Stimulated activated memory B cell treated with anti-CD40 and anti-IgM and Interleukin-4, amounts not matched to agents 10 μg/mL and 1 μg/mL and 100 μg/mL, for 72 hours (primary cell): ENCODE measurements at places on chromosomes 12 and 14.

- ATAC-seq = no peak
Observed at GRCh38 chr14:78823035-78823434, 652.9 kb downstream of the NRXN3 start.

DNA sequence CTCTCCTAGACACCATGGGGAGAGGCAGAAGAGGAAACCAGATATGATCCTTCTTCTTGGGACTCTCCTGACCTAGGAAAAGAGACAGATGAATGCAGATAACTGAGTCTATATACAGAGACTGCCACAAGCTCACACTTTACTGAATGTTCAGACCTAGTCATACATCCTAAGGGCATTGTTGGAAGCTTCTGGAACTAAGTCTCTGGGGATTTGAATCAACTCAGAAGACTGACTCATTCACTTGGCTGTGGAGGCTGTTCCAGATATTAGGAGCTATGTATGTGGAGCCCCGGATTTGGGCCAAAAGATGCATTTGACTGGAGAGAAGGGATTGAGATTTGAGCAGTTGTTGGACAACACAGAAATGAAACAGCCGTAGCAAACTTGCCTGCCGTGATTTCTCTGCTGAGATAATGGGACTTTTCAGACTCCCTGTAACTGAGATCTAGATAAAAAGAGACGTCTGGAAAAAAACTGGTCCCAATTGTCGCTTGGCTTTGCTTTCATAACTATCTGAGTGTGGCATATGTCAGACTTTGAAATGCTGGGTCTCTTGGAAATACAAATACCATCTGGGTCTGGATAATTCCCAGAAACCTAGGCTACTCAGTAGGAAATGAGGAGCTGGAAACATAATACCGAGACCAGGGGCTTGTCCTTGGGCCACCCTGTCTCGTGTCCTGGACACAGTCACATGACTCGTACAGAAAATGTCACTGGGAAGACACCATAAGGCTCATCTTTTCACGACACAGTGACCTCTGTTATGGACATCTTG is 396.8 kb downstream of the NUAK1 start:
- ATAC-seq = no peak

- peak; percentile 99 for ATAC-seq
Observed at GRCh38 chr12:89927226-89927698, 218.6 kb upstream of the ATP2B1 start.

DNA sequence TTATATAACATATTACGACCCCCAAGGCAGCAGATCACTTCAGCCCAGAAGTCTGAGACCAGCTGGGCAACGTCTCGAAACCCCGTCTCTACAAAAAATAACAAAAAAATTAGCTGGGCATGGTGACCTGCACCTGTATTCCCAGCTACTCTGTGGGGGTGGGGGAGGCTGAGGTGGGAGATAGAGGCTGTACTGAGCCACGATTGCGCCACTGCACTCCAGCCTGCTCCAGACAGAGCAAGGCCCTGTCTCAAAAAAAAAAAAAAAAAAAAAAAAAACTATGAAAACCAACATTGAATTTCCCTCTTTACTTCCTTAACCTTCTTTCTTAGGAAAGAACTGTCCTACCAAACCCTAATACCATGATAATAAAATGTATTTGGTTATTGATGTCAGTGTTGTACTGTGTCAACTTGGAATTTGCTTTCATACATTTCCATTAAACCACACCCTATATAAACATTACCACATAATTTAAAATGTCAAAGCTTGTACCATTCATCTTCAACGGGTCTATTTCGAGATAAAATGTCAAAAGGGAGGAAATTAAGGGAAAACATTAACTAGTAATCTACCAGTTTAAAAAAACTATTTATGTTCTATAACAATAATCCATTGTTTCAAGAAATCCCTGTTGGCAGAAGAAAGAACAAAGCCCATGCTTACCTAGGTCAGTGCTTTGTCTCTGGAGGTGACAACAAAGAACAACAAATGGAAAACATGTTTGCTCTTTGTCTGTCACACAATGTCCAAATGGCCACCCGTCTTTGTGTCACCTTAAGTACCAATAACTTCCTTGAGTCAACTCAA is 17.4 kb downstream of the GALNT4 start:
- ATAC-seq = no peak
